Left ventricle myocardium superior (tissue), 1 donor: ENCODE measurements at places on chromosomes 5 and 9. TPM values are rescaled to one million over a fixed set of nuclear protein-coding genes. Genes with fewer than 3 reads are reported as not detected.

GRCh38 chr5:178580271-178580955 is 9.8 kb downstream of the COL23A1 start:
- no peak for DNase-seq

GRCh38 chr5:30926218-30926617 is 267.3 kb upstream of the CDH6 start:
- no peak for DNase-seq

DMRTA1 gene
- total RNA-seq, result 0.77 TPM

ARL14EPL gene
- not detected for total RNA-seq

DNA sequence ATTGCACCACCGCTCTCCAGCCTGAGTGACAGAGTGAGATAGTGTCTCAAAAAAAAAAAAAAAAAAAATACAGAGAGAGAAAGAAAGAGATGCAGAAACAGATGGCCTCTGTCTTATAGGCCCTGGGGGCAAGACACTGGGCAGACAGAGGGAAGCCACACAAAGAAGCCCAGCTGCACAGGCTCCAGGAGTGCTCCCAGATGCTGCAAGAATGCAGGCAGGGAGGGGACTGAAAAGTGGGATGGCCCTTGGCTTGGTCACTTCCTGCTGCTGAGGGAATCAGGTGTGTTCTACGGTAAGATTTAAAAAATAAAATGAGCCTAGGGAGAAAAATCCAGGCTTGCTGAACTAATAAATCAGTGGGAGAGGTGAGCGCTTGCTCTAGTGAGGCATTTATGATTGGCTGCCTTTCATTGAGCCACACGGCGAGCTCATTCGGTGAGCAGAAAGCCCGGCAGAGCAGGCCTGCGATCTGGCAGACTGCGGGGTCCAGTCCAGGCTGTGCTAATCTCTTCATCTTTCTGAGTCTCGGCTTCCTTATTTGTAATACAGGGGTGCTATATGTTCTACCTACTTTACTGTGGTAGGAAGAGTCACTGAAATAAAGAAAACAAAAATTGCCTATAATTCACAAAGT is 80.6 kb downstream of the RAD23B start:
- peak; percentile 35 for DNase-seq

DNA sequence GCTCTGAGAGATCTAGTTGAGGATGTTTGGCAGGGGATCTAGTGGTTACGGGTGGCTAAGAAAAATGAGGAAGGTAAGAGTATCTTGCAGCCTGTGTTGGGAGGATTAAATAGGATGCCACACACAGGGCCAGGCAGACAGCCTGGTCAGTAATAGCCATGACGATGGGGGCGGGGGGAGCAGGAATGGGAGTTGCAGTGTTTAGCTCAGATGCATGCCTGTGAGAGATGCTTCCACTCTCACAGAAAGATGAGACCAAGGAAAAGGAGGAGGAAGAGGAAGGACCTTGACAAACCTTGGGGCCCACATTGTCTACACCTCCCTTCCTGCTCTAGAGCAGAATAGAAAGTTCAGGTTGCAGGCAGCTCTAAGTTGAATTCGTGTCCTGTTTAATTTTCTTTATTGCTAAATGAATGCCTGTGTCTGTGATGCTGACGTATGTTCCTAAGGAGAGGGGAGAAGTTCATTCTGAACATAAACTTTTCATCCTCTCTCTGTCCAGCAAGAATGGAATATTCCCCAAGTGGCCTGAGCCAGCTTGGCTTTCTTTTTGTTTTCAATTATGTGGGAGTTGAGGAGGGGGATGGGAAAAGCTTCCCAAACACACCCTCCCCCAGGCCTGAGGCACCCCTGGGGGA is 28.7 kb downstream of the TGFBI start:
- no peak for DNase-seq

DMRT3 gene
- not detected for total RNA-seq

- no peak for DNase-seq
Observed at GRCh38 chr5:32785611-32786254, 74.6 kb downstream of the NPR3 start.

DAB2IP gene
- total RNA-seq, result 54.8 TPM

DBH gene
- not detected for total RNA-seq

GRCh38 chr5:92868442-92868841 is 712.6 kb downstream of the NR2F1-AS1 start:
- no peak for DNase-seq

DNA sequence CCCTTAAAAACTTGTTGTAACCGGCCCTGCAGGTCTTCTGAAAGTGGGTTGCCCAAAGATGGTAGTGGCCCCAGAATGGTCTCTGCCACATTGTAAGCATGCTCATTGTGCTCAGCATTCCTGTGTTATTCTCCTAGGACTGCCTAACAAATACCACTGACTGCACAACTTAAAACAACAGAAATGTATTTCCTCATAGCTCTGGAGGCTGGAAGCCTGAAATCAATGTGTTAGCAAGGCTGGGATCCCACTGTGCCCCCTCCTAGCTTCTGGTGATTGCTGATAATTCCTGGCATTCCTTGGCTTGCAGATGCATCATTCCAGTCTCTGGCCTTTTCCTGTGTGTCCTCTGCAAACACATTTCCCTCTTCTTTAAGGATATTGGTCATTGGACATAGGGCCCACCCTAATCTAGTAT is 3.4 kb upstream of the GCNT4 start:
- no peak for DNase-seq

IFNA13 gene
- total RNA-seq, result not detected

PCDHAC2 gene
- 0.10 TPM for total RNA-seq

SHOC1 gene
- total RNA-seq, result not detected

- DNase-seq, result no peak
Observed at GRCh38 chr5:3564827-3565518, 30.7 kb upstream of the IRX1 start.

- DNase-seq, result no peak
Observed at GRCh38 chr5:14879393-14879792, 7.8 kb upstream of the ANKH start.

KIAA1191 gene
- 82.2 TPM for total RNA-seq

DNA sequence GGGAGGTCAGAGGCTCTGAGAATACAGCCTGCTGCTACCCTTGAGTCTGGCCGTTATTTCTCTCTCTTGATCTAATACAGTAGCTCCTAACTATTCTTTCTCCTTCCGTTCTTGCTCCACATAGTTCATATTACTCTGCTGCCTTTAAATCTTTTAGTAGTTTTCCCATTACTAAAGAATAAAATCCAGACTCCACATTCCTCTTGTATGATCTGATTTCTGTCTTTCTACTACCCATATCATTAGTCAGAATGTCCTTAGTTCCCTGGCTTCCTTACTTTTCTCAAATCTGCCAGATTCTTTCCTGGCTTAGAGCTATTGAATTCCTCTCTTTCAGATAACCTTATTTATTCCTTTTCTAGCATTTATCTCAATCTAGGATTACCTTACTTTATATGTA is 40.0 kb downstream of the MARCHF6 start:
- no peak for DNase-seq

- no peak for DNase-seq
Observed at GRCh38 chr5:172413601-172414171, 40.6 kb downstream of the SH3PXD2B start.

DNA sequence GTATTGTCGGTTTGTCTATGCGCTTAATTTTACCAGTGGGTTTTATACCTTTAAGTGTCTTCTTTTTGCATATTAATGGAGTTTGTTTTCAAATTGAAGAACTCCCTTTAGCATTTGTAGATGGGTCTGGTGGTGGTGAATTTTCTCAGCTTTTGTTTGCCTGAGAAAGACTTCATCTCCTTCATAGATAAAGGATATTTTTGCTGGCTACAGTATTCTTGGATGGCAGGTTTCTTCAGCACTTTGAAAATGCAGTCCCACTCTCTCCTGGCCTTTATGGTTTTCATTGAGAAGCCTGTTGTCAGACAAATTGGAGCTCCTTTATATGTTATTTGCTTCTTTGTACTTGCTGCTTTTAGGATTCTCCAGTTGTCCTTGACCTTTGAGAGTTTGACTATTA is 142.1 kb downstream of the RAB3C start:
- DNase-seq, result no peak

GRCh38 chr9:97636903-97637302 is 3.3 kb downstream of the NCBP1 start:
- DNase-seq, result no peak

GRCh38 chr5:125496393-125496792 is 750.0 kb upstream of the ZNF608 start:
- no peak for DNase-seq

DNA sequence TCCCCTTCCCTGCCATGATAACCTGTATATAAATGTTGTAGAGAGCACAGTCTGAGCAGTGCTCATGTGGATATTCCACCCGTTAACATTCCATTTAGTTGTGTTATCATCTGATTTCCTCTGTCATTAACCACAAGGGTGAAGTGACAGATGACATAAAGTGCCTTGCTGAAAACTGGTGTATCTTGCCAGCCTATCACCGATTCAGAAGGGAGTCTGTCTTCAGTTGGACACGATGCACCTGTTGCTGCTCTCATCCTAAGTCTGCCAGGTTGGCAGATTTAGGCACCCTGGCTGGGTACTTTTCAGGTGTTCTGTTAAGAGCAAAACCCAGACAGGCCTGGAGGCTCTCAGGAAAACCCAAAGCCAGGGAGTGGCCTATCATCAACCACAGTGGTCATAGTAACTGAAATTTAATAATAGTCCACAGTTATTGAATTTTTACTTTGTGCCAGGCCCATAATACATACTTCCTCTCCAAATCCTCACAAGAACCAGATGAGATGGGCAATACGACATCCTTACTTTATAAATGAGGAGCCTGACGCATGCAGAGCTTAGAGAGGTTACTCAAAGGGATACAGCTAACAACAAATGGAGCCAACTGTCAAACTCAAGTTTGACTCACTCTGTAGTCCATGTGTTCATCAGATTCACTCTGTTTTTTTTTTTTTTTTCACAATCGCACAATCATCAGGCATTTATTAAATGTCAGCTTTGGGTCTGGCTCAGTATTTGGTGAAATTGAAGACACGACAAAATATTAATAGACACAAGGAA is 100.7 kb upstream of the SPRY4 start:
- DNase-seq, result no peak

DNA sequence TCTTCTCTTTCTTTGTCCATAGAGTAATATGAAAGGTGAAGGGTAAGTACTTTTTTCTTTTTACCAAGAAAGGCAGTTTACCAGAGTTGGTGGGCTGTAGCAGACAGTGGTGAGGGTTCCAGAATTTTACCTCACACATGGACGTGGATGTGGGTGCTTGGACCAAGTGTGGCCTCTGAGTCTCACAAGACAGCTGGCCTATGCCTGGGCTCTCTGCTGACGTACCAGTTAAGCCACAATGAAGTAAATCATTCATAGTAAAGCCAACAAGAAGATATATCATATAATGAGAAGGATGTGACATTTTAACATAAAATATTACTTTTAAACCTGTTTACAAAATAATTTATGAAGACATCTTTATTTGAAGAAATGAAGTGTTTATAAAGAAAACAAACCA is 106.0 kb downstream of the PRKACG start:
- DNase-seq, result no peak

DNA sequence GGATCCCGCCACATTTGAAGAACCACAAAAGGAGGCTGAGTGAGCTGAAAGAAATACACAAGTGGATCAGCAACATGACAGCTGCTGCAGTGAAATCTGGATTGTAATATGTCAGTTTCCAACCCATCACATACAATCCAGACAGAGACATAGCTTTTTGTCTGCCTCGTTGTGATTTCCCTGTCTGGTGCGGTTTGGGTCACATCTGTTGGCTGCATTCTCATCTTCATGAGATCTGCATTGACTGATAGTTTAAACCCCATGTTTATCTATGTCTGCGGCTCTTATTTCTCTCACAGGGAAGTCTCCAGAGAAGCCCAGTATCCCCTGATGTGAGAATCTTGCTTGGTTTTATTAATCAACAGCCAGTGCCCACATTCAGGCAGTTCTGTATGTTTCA is 403.1 kb upstream of the ZNF608 start:
- DNase-seq, result no peak

- peak; percentile 19 for DNase-seq
Observed at GRCh38 chr9:114212826-114213225, 57.5 kb downstream of the COL27A1 start.

DNA sequence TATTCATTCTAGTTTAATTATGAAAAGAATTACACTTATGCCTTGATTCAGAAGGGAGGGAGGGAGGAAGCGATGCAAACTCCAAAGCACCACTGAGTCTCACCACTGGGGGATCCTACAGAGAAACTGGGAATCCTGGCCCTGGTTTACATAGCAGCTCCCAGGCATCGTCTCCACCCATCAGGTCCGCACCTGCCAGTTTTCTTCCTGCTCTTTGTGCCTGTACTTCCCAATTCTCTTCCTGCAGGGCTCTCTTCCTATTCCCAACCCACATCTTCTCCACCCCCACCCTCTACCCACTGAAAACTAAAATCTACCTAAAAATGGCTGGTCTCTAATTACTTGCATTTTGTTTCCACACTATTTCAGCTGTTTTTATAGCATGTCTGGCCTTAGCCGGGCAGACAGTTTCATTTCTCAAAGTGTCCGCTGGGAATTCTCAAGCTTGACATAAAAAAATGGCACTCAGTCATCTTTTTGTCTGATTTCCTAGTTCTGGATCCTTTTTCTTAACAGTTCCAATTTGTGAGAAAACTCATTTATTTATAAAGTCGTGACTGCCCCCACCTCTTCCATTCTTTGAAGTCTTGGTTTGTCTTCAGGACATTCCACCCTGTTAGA is 1.6 kb upstream of the TNIP1 start:
- no peak for DNase-seq

TYRP1 gene
- total RNA-seq, result 43.8 TPM

- DNase-seq, result no peak
Observed at GRCh38 chr5:82218374-82219156, 59.6 kb downstream of the RPS23 start.

MAMDC4 gene
- total RNA-seq, result 12.9 TPM

SELENOP gene
- total RNA-seq, result 297 TPM

IL3 gene
- total RNA-seq, result not detected

- DNase-seq, result no peak
Observed at GRCh38 chr9:79757881-79758669, 186.3 kb downstream of the TLE4 start.

GRCh38 chr5:164742025-164742424 is 1236.6 kb downstream of the MAT2B start:
- no peak for DNase-seq

GRCh38 chr5:139363937-139364336 is 19.2 kb downstream of the SLC23A1 start:
- no peak for DNase-seq

DNA sequence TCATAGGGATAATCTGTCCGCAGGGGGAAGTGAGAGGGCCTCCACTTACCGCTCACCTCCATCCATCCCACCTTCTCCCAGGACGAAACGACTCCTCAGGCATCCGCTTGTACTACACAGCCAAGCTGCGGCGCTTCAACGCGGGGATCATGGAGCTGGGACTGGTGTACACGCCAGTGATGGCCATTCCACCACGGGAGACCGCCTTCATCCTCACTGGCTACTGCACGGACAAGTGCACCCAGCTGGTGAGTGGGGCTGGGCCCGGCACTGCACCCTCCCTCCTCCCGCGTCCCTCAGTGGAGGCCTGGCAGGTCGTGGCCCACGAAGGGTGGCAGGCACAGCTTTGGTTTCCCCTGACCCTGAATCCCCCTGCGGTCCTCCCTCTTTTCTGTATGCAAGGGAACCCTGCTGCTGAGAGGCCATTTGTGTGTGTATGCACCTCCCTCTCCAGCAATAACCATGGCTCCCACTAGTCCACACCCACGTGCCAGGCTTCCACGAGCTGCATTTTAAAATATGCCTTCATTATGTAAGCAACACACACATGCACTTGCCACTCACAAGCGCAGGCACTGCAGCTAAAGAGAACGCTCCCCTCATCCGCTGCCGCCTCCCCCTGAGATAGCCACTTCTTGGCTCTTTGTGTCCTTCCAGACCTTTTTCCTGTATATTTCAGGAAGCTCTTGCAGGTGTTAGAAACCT is 11.8 kb downstream of the DBH start:
- DNase-seq, result peak; percentile 18

WDR55 gene
- total RNA-seq, result 12.1 TPM
